Activated T-cell treated with anti-CD3 and anti-CD28 coated beads, Interleukin-2, amount 50 U/mL, for 1 hour (primary cell): ENCODE measurements at places on chromosomes 4 and X.

GRCh38 chr4:152257601-152258066, 278.3 kb downstream of the FBXW7 start:
- DNase-seq = no peak

DNA sequence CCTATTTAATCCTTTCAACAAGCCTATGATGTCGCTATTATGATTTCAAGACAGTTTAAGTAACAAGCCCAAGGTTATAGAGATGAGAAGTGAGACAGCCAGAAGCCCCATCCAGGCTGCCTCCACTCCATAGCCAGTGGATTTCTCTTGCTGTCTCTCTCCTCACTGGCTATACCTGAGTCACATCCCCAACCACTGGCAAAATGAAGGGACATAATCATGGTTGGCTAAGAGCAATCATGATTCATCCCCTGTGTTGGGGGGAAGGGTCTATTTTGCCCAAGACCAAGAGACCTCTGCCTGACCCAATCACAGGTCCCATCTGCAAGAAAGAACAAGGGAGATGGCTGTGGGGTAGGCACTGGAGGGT, 334.9 kb upstream of the GATB start:
- DNase-seq = no peak

DNA sequence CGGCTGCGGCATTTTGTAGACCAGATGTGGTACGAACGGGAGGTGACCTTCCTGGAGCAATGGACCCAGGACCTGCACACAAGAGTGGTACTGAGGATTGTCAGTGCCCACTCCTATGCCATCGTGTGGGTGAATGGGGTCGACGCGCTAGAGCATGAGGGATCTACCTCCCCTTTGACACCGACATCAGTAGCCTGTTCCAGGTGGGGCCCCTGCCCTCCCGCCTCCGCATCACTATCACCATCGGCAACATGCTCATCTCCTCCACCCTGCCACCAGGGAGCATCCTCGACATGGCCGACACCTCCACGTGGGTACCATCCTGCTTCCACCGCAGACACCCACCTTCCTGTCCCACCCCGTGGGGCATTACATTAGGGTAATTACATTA, 46.2 kb downstream of the SMARCA5 start:
- DNase-seq = no peak

DNA sequence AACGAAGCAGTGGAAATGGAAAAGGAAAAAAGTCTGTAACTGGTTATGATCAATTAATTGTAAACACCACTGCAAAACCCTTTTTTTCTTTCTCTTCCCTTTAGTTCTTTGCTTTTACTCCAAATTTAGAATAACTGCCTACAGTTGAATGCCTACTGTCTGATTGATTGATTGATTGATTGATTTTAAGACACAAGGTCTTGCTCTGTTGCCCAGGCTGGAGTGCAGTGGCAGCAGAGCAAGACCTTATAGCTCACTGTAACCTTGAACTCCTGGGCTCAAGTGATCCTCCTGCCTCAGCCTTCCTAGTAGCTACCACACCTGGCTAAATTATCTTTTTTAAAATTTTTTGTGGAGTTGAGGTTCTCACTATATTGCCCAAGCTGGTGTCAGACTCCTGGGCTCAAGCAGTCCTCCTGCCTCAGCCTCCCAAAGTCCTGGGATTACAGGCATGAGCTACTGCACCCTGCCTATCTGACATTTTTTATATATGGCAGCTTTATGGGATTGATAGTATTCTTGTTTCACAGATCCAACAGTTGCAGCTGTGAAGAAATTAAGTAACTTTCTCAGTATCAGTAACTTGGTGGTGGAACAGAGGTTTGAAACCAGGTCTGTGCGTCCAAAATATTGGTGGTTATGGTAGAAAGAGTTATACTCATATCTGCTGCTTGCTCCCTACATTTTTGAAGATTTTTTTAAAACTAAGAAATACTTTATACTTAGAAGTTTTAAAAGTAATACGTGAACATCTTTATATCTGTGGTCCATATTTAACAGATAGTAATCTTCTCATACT, 12.4 kb downstream of the UBE2K start:
- no peak for DNase-seq

DNA sequence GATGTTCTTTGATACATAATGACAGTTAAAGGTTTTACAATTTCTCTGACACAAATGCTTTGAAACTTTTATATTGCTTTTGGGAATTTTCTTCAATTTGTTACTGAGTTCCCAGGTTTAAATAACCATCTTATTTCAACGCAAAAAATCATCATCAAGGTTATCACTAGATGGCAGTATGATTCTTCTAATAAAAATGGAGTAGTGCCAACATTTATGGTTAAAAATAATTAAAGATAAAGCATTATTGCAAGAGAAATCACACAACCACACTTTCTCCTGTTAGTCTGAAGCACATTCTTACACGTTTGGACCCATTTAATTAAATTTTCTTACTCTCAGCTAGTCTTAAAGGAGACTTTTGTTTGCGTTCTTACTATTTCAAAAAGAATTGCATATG, 611.3 kb upstream of the CPXCR1 start:
- no peak for DNase-seq

GRCh38 chr4:161197912-161198311, 965.9 kb downstream of the FSTL5 start:
- no peak for DNase-seq

DNA sequence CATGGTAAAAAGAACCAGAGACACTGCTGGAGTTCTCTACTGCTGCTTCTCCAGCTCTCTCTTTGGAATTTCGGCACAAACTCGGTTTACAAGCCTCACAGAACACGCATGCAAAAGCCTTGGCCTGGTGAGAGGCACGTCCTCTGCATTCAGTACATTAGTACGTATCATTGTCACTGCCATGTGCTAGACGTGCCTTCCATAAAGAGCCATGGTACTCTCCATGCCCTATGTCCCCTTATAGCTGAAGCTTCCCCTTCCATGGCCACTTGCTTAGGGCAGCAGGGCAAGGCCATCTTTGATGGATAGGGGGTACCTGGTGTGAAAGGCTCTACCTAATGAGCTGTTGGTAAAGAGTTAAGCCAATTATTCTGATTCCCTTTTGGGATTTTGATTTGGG, 35.0 kb downstream of the DIPK2B start:
- DNase-seq = no peak

GRCh38 chrX:9341291-9342201, 123.3 kb upstream of the TBL1X start:
- DNase-seq = peak; percentile 47

- no peak for DNase-seq
Observed at GRCh38 chr4:152448038-152448707, 87.7 kb downstream of the FBXW7 start.

DNA sequence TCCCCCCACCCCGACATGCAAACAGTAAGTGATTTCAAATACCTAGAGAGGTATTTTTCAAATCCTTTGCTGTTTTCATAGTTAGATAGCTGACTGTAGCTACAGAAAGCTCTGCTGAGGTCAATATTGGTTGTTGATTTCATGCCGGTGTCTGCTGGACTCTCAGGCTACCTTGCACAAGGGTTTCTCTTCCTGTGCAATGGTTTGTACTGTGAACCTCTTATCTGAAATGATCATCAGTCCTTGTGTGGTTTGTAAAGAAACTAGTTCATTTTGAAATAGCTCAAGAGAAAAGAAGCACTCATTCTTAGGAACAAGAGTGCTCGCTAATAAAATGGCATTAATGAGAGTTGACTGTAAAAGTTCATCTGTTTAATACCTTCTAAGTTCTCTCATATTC, 2.1 kb downstream of the MTM1 start:
- DNase-seq = no peak
